ENCODE measurements at places on chromosomes 4 and X. TPM values are rescaled to one million over a fixed set of nuclear protein-coding genes. Genes with fewer than 3 reads are reported as not detected.

The ZNF157 gene
- 1.0 TPM for total RNA-seq

The ETDB gene
- not detected for total RNA-seq

The SMIM9 gene
- total RNA-seq, result not detected

The VCX3B gene
- not detected for total RNA-seq

The DIAPH2 gene
- 8.5 TPM for total RNA-seq

The TGIF2LX gene
- total RNA-seq, result not detected

The PGAM4 gene
- total RNA-seq, result 0.56 TPM

The ZCCHC18 gene
- total RNA-seq, result 2.6 TPM

The DNAAF6 gene
- not detected for total RNA-seq

The CLTRN gene
- total RNA-seq, result 0.58 TPM

The GPAT3 gene
- 2.7 TPM for total RNA-seq

The MAMLD1 gene
- 2.0 TPM for total RNA-seq

The ALAS2 gene
- total RNA-seq, result not detected

The WAS gene
- 81.6 TPM for total RNA-seq
